Posterior cingulate gyrus (tissue), 11 donors: ENCODE measurements at places on chromosomes 2 and 18.

DNA sequence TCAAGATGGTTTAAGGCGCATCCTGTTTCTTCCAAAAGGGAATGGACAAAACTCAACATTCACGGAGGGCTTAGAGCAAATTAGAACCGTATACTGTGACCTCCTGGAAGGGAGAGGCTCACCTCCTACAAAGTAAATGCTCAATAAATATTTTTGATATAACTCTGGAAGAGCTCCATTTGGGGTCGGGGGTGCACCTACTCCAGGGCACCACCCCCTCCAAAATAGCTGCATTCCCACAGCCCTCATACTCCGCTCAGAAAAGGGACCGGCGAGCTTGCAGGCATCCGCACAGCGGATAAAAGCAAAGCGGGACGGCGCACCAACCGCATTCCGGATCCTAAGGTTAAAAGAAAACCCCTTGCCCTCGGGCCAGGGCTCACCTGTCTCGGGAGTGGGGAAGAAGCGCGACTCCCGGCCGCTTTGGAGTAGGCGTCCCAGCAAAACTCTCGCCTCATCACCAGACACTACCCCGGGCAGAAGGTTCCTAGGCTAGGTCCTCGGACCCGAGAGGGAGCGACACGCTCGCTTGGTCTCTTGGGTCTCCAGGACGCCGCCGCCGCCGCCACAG lies 378 bp downstream of the WDPCP start:
- DNase-seq, result no peak

DNA sequence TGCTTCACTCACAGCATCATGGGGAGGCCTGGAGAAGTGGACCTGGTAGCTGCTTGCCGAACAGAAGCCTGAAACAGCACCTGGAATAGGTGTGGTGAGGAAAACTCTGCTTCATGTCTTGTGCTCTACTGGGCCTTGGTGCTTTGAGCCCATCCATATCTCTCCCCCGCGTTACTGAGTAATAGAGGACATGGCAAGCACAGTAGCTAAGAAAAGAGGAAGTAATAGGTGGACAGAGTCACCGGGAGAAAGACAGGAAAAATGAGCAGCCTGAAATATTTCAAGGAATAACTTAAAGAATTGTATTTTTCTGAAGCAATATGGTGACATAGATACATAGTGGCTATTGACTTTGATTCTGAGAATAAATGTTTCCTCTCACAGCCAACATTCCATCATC lies 14.0 kb upstream of the HNMT start:
- DNase-seq, result no peak

DNA sequence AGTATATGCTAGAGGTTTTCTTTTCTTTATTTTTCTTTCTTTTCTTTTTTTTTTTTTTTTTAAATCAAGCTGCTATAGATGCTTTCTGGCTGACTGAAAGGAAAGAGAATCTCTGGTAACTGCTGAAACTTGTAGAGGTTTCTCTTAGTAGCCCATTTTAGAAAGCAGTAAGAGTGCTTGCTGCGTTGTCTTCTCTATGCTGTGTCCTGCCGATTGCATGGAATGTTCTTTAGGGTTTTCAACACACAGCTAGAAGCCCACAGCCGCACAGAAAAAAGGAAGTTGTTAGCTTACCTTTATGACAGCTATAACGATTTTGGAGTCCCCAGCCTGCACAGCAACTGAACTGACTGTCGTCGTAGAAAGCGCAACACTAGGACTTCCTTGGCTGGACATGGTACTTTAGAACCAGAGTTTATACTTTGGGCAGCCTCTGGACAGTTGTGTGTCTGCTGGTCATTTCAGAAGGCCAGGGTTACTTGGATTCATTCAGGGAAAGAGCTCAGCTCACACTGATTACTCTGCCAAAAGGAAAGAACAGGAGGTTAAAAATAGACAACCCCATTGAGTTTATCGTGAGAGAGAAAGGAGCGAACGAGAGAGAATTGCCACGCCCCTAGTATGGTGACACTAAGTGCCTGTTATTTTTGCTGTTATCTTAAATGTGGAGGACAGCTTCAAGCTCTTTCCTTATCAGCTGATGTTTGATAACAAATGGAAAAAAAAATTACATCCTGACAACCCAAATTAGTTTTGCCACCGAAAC lies at the start of gene CCDC141:
TSS of gene CCDC141 (minus strand) at position 592 of the 766 bp plus-strand sequence. CDS start at position 396, 196 bp downstream.
- DNase-seq, result no peak

DNA sequence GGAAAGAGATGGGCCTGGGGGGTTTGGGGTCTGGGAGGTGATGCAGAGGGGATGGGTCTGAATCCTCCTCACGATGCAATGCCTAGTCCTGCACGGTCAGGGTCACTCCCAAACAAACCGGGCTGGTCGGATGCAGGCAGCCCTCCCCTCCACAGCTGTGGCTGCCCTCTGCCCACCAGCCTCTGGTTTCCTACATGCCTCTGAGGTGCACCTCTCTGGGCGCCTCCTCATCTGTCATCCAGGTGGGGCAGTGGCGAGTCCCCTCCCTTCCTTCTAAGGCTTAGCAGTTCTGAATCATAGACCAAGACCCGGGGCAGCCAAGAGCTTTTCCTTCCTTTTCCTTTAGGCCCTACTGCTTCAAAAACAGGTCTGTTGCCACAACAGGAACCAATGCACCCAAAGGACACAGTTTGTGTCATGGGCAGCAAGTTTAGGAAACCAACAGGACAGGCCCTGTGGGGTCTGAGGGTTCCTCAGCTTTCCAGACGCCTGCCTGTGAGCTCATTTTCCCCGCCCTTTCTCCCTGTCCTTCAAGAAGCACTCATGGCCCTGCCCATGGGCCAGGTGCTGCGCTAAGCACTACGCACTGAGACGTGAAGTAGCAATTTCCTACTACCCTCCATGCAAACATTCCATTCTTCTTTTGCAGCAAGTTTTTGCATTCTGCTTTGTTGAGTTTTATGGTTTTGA lies 6.5 kb upstream of the MAL start:
- DNase-seq, result no peak

GRCh38 chr2:102224824-102225739 lies 38.3 kb downstream of the IL1RL2 start:
- no peak for DNase-seq

GRCh38 chr2:28423856-28424605 lies 31.4 kb downstream of the FOSL2 start:
- DNase-seq, result no peak

GRCh38 chr2:25788457-25788856 lies 89.8 kb downstream of the ASXL2 start:
- no peak for DNase-seq

GRCh38 chr2:75431763-75432162 lies 129.0 kb downstream of the EVA1A start:
- no peak for DNase-seq

- no peak for DNase-seq
These were observed 173.5 kb downstream of the DDX1 start for GRCh38 chr2:15765211-15765610.

- no peak for DNase-seq
These were observed 45.6 kb downstream of the C1QL2 start for GRCh38 chr2:119112770-119113488.

GRCh38 chr18:28511413-28511821 lies 334.5 kb upstream of the CDH2 start:
- DNase-seq, result no peak

DNA sequence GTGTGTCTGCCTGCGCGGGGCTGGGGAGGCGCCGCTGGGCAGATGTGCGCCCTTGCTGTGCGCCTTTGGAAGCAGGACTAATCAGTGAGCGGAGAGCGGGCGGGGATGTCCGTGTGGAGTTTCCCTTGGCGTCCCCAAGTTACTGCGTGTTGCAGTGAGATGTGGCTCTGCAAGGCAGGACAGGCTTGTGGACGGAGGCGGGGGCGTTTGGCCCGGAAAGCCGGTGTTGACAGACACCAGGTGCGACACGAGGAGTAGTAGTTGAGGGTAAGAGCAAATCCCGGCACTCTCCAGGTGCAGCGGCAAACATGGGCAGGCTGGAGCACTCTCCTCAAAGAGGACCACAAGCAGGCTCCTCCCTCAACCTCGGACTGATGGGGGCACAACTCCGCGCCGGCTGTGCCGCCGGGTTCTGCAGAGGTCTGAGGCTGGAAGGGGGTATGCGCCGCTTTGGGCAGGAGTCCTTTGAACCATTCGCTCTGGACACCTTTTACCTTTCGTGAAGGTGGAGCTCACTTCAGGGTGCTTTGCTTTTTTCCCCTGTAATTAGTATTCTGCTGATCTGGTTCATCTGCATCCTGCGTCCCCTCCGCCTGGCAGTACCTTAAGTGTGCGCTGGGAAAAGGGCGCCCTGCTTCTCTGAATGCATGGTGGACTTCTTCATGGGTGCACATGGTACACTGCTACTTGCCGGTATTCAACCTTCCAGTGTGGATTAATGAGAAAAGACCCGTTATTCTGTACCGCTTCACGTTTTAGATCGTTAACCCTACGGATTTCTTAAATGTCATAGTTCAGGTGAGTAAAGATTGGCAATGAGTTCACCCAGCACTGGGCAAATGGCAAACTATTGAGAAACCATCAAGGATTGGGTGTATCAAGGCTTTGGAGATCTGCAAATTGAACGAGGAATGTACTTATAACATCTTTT lies 608 bp downstream of the CDH7 start:
- DNase-seq, result peak; percentile 30

GRCh38 chr18:25284281-25284680 lies 67.7 kb downstream of the ZNF521 start:
- DNase-seq, result no peak

DNA sequence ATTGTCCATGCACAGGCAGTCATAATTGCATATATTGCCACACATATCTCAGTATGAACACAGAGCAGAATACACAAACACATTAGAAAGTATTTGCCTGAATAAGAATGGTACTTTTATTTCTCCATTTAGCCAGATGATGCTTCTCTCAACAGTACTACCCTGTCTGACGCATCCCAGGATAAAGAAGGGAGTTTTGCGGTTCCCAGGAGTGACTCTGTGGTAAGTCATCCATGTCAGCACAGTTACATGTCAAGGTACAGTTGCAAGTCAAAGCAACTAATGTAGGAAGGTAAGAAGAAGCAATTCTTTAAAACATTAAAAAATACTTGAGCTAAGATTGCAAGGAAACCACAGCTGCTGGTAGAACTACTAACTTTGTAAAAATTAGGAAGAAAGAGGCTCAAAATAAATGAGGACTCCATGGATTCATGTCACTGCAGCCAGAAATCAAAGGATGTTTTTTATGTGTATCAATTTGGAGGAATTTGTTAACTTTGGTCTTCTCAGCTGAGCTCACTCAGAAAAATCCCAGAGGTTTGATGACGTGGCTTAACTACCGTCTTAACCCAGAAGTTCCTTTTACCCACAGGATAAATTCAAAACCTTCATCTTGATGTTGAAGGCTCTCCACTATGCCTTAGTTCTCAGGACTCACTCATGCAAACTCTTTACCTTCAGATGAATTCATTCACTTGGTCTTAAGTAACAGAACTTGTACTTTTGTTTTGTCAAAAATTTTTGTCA lies 130.3 kb downstream of the ARHGAP28 start:
- no peak for DNase-seq

DNA sequence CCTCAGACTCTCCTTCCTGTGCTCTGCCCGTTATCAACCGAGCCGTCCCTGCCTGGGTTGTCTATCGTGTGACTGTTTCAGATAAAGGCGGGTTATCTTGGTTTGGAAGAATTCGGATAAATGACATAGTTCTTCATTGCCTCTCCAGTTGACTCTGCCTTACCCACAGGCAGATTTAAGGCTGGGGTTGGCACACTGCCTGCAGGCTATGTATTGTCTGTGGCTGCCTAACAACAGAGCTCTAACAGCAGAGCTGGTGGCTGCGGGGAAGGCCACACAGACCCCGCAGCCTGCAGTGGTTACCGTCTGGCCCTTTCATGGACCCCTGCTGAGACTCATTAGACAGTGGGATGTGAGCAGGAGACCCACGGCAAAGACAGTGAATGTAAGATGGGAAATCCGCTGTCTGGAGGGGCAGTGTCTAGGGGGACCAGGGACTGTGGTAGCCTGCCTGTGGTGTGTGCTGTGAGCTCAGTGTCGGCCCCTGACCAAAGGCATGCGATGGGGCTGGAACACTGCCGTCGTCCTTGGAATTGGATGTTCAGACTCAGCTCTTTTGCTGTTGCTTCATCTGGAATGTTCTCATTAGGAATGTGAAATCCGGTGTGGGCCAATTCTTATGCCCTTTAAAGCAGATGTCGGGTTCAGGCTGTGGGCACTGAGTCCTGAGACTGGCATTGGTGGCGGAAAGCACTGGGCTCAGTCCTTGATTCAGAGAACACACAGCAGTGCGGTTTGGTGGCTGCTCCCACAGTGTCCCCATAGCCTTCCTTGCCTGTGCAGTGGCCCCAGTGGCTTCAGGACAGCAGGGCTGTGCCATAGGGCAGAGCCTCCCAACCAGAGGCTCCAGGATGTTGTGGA lies 44.5 kb downstream of the SH3RF3 start:
- DNase-seq, result no peak

DNA sequence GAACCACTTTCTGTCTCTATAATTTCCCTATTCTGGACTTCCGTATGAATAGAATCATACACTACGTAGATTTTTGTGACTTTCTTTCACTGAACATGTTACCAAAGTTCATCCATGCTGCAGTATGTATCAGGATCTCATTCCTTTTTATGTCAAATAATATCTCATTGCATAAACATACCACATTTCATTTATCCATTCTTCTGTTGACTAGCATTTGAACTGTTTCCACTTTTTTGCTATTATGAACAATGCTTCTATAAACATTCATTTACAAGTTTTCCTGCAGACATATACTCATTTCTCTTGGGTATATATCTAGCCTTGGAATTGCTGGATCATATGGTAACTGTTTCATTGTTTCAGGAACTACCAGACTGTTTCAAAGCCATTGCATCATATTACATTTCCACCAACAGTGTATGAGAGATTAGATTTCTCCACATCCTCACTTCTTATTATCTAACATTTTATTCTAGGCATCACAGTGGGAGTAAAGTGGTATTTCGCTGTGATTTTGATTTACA lies 186.2 kb downstream of the DYM start:
- no peak for DNase-seq

DNA sequence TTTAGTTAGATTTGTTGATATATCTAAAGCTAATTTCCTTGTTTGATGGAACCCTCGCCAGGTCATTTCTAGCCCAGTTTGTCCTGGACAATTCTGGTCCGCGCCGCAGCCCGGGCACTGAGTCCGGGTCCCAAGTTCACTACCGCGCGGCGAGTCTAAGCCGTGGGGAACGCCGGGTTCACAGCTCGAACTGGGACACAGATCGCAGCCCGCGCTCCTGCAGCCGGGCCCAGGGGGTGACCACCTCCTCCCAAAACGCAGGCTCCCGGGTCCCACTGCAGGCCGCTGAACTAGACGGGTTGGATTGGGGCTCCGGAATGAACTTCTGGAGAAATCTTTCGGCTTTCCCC lies 681 bp downstream of the ACADL start:
- DNase-seq, result no peak

GRCh38 chr2:68411397-68412126 lies 46.5 kb downstream of the PLEK start:
- DNase-seq, result no peak

DNA sequence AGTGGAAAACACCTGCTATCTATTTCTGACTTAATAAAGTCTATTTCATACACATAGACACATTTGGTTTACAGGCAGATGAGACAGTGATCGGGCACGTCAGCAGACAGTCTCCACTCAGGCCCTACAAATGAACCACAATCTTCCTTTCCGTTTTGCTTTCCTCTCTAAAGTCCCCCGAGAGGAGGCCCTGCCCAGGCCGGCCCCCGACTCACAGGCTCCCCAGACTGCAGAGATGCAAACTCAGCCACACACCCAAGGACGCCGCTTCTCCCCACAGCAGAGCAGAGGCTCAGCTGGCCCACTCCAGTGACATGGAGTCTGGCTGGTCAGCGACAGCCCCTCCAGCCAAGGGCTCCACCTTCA lies 9.3 kb upstream of the MTERF4 start:
- DNase-seq, result no peak

- no peak for DNase-seq
These were observed 773.9 kb upstream of the FAM98A start for GRCh38 chr2:34372967-34373366.

GRCh38 chr18:64409511-64409910 lies 260.6 kb upstream of the LINC00305 start:
- DNase-seq, result no peak
